Upper lobe of left lung (tissue), 6 donors: ENCODE measurements at places on chromosomes 2 and 18.

DNA sequence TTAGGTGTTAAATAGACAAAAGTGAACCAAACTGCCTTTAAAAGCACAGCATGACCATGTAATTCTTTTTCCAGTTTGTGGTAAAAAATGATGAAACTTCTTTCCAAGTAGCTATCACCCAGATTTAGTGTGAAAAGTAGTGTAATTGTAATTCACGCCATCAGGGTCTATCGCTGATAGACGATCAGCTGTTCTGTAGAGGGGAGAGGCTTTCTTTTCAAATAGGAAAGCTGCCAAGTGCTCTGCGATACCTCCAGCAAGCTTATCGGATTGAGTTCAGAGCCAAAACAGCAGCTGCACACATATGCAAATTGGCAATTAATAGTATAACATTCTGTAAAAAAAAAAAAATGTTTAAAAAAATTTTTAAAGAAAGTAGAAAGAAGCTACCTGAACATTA is 61.9 kb upstream of the PSMD14 start:
- DNase-seq = no peak

GRCh38 chr2:201448701-201449100 is 2.6 kb downstream of the TRAK2 start:
- DNase-seq = no peak

DNA sequence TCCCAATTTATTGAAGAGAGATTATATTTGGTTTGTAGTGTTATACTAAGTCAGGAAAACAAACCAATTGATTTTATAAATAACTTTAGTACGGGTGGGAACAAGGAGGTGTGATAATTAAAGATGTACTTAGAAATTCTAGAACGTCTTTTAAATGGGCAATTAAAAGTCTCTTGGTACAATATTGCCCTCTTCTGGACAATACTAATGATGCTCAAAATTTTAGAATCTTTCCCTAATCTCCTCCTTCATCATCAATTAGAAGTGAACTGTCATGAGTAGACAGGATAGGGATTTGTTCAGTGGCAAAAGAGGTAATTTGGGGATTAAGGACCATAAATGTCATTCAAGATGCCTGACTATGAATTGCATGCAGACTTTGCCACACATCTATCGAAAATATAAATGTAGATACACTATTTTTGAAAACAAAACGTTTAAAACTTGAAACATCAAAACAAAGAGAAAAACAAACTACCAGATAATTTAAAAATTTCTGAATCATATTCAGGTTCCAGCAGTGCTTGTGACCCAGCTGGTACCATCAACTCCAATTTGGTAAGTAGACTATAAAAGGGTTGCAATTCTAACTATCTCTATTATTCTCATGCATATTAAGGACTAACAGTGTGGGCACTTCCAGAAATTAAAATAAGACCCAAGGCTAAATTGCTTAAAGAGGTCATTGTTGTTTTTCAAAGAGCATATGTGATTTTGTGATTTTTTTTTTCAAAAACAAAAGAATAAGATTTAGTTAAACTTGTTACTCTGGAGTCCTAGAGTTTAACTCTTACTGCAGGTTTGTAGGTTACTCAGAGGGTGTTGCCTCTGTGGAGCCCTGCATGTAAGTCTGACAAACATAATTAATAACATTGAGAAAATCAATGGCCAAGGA is 123.5 kb downstream of the LAMA3 start:
- no peak for DNase-seq

DNA sequence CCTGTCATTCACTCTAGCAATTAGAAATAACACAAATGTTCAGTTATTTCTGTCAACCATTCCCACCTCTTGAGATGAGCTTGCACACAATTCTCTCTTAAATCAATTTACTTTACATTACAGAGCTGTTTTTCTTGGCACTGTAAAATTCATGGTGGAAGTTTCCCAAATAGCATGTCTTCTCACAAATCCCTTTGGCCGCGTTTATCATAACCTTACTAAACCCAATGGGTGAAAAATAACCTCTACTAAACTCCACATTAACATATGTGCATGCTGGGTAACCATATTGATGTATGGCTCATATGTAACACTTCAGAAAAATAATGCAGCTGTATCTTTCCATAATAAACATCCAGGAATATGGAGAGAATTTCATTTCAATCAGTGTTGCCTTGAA is 75.5 kb upstream of the SULT1C3 start:
- DNase-seq = no peak

DNA sequence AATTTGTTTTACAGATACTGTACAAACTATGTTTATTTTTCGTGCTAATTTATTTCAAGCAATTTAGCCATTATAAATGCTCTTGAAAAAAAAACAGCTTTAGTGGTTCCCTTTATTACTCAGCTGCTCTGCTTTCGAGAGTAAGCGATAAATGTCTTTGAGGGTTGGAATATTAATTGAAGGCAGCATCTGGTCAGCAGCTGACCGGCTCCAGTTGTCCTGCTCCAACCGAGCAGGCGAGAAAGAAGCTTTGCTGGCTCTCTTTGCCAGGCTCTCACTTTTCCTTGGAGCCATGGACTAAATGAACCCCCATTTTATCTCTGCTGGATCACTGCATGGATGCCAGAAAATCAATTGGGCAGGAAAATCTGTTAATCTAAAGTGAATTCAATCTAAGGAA is 147.4 kb downstream of the LNPK start:
- no peak for DNase-seq

- DNase-seq = no peak
These were observed 45.0 kb upstream of the CREB1 start for GRCh38 chr2:207484444-207485391.

GRCh38 chr2:240162939-240163714 is 22.7 kb upstream of the OTOS start:
- DNase-seq = no peak

DNA sequence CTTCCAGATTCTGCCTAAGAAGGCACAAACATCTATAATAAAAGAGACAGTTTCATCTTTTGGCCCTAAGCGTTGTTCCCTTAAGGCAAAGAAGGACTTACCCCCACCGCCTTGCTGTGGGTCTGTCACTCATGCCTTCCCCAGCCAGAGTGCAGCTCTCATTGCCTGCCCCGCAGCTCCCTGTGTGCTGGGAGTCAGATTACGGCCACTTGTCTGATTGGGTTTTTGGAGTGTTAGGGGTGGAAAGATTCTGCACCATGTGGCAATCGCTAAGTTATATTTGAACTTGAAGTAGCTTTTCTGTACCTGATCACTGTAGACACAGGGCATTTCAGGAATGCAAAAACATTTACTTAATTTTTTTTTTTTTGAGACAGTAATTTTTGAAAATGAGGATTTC is at the start of gene AQP4:
Gene AQP4, minus strand, starts transcription at position 151 of the 400 bp plus-strand sequence. Its CDS starts 18 bp downstream, at position 133.
- peak; percentile 81 for DNase-seq

DNA sequence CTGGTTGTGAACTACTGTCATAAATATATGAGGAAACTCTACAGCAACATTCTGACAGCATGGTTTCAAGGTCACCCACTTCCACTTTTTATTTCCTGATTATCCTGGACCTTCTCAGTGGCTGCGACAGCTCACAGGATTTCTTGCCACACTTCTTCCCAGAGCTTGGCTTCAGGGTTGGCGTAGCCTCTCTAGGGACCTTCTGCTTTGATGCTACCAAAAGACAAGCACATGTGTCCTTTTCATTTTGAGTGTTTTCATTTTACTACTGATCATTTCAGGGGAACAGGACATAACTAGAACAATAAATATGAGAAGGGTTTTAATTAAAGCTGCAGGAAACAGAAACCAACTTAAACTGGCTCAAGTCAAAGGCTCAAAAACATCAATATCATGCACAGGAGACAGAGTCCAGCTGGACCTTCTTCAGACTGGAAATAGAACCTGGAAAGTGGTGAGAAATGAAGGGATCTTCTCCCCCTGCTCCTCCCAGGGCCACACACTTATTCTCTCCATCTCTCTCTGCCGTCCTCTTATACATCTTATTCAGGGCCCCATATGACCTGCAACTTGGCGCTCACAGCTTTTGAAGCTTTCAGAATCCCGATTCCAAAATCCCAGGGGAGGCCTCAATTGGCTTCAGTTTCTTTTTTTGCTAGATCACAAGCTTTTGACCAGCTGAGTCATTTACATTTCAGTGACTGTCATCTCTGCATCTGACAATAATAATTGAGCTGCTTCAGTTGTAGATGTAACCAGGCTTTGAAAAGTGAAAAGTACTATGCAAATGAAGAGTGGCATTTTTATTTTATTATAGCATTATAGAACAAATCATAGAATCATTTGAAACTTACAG is 9.7 kb downstream of the VIT start:
- DNase-seq = no peak
